ENCODE measurements at places on chromosomes 11 and 22.

DNA sequence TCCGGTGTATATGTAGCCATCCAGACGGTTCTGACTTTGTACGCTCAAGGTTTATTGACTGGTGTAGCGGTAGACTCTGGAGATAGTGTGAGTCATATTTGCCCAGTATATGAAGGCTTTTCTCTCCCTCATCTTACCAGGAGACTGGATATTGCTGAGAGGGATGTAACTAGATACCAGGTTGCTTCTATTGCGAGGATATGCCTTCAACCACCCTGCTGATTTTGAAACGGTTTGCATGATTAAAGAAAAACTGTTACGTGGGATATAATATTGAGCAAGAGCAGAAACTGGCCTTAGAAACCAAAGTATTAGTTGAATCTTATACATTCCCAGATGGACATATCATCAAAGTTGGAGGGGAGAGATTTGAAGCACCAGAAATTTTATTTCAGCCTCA, 84.3 kb downstream of the GGT1 start:
- DNase-seq, result no peak

GRCh38 chr11:34805937-34806336, 110.2 kb downstream of the APIP start:
- DNase-seq, result no peak

DNA sequence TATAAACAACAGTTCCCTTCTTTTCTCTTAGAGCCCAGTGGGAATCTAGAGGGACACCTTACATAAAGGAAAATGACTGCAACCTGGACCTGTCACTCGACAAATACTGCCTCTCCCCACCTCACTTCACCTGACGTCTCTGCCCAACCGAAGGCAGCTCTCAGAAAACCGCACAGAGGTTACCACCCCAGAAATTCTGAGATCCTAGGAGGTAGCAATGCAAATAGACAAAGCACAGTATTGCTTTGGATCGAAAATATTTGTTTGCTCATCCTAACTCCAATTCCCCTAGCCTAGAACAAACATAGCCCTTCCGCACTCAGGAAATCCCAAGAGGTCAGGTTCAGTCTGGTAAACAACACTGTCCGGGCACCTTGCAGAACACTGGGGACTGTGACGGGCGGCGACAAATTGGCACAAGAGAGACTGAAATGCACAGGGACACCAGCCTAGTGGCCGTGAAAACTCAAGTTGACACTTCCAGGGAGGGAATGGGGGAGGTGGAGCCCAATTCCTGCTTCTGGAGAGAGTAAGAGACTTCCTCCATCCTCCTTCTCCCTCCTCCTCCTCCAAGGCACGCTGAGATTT, 420 bp upstream of the TRIM44 start:
- DNase-seq, result no peak

DNA sequence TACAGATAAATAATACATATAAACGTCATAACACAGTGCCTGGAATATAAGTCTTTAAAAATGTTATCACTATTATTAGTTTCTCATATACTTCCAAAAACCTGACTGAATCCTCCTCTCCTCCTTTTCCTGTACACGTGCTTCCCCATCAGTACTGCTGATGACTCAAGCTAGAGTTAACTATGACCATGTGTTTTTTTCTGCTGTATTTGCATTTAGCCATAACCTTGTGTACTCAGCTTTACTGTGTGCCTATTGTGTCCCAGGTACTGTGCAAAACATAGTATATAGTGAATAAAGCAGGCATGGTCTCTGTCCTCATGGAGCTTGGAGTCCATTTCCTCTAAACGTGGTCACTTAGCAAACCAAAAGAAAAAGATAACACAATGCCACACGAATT, 56.5 kb upstream of the ARHGAP32 start:
- DNase-seq, result no peak

- DNase-seq, result no peak
Measured at GRCh38 chr11:23079382-23079813, 219.1 kb upstream of the CCDC179 start.

DNA sequence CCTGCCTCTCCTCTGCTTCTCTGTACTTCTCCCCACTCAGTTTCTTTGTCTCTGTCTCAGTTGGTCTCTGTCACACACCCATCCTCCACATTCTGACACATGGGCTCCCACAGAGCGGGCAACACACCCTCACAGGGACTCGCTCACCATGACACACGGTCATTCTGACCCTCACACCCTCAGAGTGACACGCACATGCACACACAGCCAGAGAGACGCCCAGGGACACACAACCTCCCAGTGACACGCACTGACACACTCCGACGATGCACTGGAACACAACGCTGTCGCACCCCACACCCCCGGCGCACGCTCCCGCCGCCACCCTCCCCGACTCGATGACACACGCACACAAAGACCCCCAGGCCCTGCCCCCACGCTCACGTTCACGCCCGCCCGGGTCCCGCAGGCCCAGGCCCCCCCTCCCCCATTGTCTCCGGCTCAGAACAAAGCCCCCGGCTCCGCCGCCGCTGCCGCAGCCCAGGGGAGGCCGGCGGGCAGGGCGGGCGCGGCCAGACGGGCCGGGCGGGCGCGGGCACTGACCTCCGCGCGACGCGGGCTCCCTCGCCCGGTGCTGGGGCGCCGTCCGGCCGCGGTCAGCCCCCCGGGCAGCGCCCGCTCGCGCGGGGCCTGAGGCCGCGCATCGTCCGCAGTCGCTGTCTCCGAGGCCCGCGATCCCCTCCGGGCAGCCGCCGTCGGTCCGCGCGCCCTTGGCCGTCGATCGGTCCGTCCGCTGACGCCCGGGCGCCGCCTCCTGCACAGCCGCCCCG, 404 bp downstream of the DCHS1 start:
- no peak for DNase-seq

- DNase-seq, result no peak
Measured at GRCh38 chr11:8811571-8811970, 99.4 kb upstream of the AKIP1 start.
